ENCODE measurements at places on chromosomes 2 and 18.

DNA sequence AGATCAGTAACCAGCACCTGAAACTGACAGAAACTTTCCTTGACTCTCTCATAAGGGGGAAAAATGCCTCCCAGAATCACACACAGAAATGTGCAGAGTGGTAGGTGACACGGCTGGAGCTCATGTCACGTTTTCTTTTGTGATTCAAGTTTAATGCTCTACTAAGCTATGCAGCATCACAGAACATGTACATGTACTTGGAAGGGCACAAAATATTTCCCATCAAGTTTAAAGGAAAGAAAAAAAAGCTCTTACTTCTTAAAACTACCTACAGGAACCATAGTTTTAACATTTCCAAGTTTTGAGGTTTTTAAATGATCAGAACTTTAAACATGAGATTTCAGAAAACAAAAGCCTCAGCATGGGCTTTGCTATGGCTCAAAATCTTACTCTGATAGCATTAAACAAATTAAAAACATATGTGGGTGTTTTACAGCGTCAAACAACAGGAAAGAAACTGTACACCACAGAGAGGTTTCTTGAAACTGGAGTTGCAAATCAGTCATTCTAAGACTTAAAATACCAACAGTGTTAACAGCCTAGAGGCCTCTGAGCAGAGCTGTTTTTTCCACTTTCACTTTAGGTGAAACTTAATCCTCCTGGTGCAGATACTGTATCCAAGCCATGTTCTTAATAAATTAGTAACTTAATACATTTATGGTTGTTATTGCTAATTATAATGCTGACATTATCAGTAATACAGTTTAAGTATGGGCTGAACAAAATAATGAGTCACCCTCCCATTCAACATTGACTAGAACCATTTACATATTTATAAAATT is 30.1 kb downstream of the MBP start:
- DNase-seq = no peak

DNA sequence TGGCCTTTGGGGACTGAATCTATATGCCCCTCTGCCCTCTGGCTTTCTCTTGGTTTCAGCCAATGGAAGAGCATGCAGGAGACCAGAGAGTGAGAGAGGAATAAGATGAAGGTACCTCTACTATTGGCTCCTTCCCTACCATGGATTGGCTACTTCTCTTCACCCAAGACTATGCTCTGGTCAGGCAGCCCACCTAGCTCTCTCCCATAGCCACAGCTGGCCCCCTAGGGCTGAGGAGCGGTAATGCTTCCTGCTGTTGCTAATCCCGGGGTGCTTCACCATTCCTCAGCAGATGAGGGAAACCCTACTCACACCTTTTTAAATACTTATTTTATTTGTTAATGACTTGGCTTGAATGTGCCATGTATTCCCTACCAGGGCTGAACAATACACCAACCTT is 142.4 kb downstream of the MREG start:
- no peak for DNase-seq

- DNase-seq = no peak
Observed at GRCh38 chr2:101740555-101740964, 43.1 kb downstream of the MAP4K4 start.

DNA sequence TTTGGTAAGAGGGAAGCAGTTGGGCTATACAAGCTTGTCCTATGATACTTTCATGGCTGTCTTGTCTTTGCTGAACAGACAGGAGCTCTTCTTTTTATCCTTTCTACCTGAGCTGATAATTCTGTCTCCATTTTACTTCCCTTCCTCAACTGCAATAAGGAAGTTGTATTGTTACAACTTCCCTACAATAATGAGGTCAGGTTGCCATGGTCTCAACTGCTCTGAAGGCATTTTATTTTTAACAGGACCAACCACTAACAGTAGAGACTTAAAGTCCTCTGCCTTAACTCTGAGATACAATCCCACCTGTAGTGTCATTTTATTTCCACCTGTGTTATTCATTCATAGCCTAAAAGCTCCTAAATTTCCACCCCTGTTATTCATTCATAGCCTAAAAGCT is 118.6 kb upstream of the PGAP1 start:
- DNase-seq = no peak

DNA sequence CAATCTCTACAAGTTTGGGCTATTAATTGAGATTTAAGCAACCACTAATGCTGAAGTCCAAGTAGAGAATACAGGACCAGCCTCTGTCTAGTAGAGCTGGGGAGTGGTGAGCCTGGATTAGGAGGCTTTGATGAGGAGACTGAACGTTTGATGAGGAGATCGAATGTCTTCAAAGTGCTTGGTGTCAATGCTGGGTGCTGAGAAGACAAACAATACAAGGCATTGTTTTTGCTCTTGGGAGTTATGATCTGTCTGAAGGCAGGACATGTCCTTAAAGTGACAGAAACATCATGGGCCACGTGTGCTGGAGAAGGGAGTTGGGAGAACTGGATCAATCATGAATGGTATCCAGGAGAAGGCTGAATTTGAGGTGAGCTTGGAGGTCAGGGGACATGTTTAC is 143.6 kb downstream of the SPHKAP start:
- no peak for DNase-seq

GRCh38 chr2:20224716-20225293 is at the start of gene SDC1:
TSS of gene SDC1 (minus strand) at chr2:20225130. CDS start at chr2:20224867, 263 bp downstream.
- DNase-seq = peak; percentile 49
